ENCODE measurements at places on chromosomes 3 and 15. TPM values are rescaled to one million over a fixed set of nuclear protein-coding genes. Genes with fewer than 3 reads are reported as not detected.

- DNase-seq = no peak
These were observed 263.0 kb upstream of the NECTIN3 start for GRCh38 chr3:110808630-110809029.

Gene ZIC1
- not detected for total RNA-seq

Gene GABRA5
- total RNA-seq = not detected

Gene ATP13A4
- 0.74 TPM for total RNA-seq
